ENCODE measurements at places on chromosomes 2 and 18.

DNA sequence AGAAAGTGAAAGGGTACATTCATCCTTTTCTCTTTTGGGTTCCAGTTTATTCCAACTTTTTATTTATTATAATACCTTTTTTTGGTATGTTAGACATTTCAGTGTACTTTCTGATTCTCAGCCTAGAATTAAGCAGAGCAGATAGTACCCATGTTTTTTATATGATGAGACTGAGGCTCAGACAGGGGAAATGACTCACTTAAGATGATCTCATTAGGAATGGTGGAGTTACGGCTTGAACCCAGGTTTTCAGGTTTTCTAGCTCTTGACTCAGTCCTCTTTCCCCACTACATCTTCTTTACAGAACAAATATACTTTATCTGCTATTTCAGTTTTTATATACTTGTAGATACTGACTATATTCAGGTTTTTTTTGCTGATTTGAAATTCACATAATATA is 51.7 kb upstream of the OTX1 start:
- DNase-seq: no peak

GRCh38 chr2:68774569-68775271 is 40.1 kb downstream of the ARHGAP25 start:
- DNase-seq: peak; percentile 59

DNA sequence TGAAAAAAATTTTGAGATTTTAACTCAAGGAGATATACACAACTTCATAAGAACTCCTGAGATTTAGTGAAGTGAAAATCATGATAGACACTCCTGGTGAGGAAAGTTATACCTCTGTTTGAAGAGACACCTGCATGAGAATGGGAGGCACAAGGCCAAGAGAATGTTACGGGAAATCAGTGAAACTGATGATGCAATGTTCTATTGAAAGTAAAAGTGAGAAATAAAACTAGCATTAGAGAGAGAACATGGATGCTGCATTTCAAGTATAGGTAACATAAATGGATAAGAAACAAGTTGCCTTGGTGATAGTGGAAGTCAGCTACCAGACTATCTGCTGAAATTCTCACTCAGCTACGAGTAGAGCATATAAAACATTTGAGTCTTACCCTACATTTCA is 562.1 kb upstream of the FANCL start:
- no peak for DNase-seq

- no peak for DNase-seq
These were observed 288.5 kb downstream of the AGPS start for GRCh38 chr2:177680866-177681712.

GRCh38 chr2:170925923-170926322 is 3.1 kb upstream of the GORASP2 start:
- DNase-seq: no peak

- DNase-seq: no peak
These were observed 75.1 kb downstream of the SH3BP4 start for GRCh38 chr2:235026649-235027557.

DNA sequence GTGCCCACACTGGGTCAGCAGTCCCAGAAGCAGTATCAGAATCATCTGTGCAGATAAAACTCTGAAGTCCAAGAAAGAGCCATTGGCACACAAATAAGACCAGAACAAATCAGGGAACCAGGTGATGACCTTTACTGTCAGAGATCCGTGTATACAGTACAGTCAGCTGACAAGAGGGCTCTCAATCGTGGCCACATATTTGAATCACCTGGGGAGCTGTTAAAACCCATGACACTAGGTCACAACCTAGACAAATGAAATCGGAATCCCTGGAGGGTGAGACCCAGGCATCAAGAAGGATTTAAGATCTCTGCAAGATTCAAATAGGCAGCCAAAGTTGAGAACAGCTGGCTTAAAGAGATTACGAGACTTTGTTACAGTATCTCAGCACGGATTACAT is 807.1 kb downstream of the RNF144A start:
- no peak for DNase-seq

GRCh38 chr2:224171226-224171625 is 132.1 kb upstream of the SERPINE2 start:
- no peak for DNase-seq

DNA sequence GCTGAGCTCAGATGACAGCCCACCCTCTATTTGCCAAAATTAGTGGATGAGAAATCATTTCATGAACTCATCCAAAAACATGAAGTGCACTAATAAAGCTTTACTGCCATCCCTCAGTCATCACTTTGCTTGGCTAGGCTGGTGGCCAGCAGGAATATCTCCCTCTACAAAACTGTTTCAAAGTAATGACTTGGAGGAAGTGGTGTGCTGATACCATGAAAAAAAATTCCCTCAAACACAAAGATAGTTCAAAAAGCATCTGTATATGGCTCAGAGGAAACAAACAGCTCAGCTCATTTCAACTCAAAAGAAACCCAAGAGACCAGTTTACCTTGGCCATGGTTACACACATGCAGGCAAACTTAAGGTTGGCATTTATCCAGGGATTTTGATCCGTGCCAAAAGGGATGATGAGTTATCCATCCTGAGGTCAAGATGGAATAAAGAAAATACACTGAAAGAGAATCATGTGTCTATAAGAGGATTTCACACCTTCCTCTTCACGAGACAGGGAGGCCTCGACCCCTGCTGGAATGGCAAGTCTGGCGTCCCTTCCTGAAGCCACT is 18.4 kb upstream of the WIPF1 start:
- DNase-seq: no peak

DNA sequence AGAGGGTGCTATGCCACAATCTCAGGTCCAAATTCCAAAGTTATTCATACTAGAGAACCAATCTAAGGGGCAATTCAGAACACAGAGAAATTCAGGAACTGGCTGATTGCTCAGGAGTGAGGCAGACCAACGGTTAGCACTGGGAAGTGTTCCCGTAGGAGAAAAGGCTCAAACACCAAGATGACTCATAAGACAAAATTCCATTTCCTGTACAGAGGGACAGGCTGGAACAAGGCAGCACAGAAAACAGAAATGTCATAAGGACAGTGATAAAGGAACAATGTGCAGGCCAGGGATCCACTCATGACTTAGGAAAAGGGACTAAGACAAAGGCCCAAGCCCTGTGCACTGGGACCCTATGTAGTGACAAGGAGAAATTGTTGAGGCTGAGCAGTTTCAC is 54.2 kb downstream of the PDE1A start:
- DNase-seq: no peak

DNA sequence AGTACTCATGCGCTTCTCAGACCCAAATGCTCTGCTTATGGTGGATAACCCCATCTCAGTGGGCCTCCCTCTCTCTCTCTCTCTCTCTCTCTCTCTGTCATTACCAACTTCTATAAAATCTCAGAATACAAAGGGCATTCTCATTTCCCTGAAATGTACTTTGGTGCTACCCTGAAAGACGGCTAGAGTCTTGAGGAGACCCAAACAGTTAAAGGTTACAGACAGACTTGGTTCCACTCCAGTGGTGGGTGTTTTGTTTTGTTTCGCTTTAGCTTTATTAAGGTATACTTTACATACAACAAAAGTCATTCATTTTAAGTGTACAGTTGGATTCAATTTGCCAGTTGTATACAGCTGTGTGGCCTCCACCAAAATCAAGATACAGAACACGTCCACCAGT is 60.9 kb downstream of the BCL11A start:
- DNase-seq: no peak

GRCh38 chr18:2843146-2843545 is 3.7 kb upstream of the EMILIN2 start:
- no peak for DNase-seq

GRCh38 chr2:109701362-109701761 is 87.2 kb downstream of the SOWAHC start:
- no peak for DNase-seq

DNA sequence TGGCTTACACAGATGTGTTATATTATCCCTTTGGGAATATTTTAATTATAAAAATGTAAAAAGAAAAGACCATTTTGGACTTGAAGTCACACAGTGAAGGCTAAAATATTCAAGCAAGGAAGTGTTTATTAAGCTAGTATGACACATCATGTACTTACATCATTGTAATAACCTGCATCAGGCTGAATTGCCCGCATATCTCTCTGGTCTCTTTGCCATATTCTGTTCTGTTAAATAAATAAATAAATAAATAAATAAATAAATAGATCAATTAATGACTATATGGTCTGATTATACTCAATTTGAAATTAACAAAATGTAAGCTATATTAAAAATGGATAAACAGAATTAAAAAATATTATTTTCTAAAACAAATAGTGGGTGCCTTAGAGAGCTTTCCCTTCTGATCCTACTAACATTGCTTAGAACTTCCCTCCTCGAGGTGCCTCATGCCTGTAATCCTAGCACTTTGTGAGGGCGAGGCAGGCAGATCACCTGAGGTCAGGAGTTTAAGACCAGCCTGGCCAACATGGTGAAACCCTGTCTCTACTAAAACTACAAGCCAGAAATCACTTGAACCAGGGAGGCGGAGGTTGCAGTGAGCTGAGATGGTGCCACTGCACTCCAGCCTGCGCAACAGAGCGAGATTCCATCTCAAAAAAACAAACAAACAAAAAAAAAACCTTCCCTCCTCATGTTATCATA is 42.0 kb downstream of the WDR33 start:
- no peak for DNase-seq

GRCh38 chr2:170816504-170817092 is at the start of gene GAD1:
TSS of gene GAD1 (plus strand) at chr2:170816887. CDS start at chr2:170818592, 1,705 bp downstream.
- peak; percentile 74 for DNase-seq

DNA sequence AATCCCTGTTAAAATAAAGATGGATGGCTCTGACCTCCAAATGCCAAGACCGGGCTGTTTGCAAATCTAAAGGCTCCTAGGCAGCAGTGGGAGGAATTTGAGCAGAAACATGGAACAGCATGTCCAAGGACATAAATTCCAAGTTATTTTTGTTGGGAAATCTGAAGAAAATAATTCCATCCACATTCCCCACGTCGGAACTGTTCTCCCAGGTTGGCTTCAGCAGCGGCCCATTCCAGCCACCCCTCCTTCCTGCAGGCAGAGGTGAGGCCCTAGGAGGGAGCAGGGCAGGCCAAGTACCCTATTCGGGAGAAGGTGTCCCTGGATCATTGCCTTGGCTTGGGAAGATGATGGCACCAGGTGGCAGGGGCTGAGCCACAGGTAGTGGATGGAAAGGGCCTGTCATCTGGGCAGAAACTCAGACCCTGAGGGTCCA is 117.1 kb downstream of the CAPN13 start:
- DNase-seq: no peak

DNA sequence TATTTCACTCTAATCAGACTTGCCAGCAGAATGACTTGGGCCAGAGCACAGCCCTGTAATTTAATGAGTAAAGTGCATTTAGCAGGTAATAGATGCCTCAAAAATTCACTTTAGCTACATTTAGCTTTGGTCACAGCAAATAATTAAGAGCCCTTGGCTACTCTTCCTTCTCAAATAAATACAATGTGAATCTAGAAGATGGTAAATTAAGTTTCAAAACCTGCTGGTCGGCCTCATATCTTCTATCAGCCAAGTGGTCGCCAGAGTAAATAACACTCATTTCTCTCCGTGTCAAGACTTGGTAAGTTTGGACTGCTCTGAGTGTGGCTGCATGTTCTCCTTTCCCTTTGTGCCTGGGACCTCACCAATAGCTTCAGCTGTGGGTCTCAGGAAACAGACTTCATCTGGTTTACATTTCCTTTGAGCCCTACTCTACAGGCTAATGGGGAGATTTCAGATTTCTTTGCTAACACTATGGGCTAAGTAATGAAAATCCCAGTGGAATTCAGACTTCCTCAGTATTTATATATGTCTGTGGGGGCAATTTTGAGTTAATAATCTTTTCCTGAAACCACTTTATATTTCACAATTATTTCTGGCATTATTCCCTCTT is 375.8 kb downstream of the RBM43 start:
- DNase-seq: no peak

Measured in activated CD4-positive, alpha-beta T cell treated with anti-CD3 and anti-CD28 coated beads, Interleukin-2, amount 10 ng/mL, durations not matched to agents 7 days and 5 days (primary cell).